ENCODE measurements at places on chromosomes 3 and 15.

DNA sequence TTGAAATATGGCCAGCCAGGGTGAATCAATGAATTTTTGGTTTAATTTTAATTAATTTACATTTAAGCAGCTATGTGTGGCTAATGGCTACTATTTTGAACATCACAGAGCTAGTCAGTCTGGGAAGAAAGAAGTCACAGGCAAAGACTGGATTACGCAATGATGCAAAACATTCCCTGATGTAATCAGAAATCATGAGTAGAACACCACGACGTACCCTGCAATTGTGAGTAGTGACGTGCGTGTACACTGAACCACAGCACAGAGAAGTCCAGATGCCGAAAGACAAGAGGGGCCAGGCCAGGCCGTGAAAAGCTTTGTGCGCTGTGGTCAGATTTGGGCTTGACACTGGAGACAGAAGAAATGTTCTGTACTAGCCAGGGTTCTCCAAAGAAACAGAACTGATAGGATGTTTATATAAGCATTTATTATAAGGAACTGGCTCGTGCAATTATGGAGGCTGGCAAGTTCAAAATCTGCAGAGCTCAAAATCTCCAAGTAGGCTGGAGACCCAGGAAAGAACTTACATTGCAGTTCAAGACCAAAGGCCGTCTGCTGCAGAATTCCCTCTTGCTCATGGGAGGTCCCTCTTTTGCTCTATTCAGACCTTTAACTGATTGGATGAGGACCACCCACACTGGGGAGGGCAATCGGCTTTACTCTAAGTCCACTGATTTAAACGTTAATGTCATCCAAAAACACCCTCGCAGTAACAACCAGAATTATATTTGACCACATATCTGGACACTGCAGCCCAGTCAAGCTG is 44.6 kb downstream of the SH3BP5 start:
- no peak for DNase-seq

GRCh38 chr3:155069729-155070128 is 10.4 kb upstream of the MME start:
- DNase-seq = peak; percentile 73

GRCh38 chr15:33111041-33111451 is 83.5 kb downstream of the FMN1 start:
- DNase-seq = no peak

DNA sequence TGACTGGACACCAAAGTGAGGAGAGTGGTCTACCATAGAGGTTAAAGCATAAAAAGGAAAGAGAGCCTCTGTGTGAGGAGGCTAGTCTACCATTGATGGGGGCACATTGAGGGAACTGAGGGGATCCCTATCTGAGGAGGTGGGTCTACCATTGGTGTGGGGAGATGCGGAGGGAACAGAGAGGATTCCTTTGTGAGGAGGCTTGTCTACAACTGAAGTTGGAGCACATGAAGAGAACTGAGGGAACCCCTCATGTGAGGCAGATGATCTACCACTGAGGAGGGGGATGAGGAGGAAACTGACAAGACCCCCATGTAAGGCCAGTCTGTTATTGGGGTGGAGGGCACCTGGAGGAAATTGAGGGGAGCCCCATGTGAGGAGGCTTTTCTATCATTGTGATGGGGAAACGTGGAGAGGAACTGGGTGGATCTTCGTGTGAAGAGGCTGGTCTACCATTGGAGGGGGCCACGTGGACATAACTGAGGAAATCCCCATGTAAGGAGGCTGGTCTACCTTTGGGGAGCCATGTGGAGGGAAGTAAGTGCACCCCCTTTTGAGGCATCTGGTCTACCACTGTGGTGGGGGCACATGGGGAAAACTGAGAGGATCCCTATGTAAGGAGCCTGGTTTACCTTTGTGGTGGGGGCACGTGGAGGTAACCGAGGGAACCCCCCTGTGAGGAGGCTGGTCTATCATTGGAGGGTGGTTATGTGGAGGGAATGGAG is 160.1 kb downstream of the FBLN2 start:
- no peak for DNase-seq

DNA sequence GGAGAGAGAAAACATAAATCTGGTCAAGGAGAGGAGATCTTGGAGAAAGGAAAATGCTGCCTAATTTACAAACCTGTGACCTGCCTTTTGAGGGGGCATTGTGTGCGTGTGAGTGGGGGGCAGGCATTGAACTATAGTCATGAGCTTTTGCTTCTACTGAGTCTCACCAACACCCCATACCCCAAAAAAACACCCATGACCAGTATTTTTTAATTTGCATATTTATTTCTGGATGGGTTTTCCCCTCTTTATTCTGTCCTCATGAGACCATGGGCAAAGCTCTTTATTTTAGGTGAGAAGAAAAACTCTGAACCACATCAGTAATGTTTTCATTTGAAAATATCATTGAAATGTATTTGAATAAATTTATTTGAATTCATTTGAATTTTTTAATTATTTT is 20.6 kb downstream of the CD80 start:
- no peak for DNase-seq

GRCh38 chr15:85795337-85796305 is 896 bp upstream of the KLHL25 start:
- DNase-seq = no peak
